ENCODE measurements at places on chromosomes 5 and 9.

DNA sequence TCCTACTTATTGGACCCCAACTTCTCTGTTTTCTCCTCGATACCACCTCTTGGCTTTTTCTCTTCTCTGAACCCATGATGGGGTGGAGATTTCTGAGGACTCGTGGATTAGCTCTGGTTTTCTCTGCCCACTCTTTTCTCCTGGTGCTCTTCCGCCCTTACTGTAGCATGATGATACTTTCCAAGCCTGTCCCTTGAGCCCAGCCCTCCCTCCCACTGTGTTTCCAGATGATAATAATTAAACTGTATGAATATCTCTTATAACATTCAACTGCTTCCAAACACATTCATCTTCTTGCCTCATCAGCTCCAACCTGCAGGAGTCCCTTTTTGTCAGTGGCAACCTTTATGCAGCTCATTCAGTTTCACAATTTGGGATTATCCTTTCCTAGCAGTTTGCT, 494.2 kb upstream of the KLF4 start:
- DNase-seq, result no peak

GRCh38 chr9:19634881-19635280, 154.0 kb downstream of the SLC24A2 start:
- DNase-seq, result no peak

DNA sequence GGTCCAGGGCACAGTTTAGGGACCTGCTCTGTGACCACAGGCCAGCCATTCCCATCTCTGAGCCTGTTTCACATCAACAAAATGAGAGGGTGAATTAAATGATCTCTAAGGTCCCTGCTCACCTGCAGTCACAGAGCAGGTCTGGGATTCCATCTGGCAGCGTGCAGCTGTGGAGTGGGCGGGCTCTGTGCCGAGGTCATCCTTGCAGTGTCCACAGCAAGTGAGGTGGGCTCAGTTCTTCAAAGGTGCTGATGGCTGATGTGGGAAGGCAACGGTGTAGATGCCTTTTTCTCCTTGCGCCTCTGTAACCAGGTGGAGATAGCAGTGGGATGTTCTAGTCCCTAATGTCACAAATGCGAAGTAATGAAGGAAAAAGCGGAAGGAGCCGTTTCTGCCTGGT, 11.9 kb downstream of the OR2V1 start:
- no peak for DNase-seq

DNA sequence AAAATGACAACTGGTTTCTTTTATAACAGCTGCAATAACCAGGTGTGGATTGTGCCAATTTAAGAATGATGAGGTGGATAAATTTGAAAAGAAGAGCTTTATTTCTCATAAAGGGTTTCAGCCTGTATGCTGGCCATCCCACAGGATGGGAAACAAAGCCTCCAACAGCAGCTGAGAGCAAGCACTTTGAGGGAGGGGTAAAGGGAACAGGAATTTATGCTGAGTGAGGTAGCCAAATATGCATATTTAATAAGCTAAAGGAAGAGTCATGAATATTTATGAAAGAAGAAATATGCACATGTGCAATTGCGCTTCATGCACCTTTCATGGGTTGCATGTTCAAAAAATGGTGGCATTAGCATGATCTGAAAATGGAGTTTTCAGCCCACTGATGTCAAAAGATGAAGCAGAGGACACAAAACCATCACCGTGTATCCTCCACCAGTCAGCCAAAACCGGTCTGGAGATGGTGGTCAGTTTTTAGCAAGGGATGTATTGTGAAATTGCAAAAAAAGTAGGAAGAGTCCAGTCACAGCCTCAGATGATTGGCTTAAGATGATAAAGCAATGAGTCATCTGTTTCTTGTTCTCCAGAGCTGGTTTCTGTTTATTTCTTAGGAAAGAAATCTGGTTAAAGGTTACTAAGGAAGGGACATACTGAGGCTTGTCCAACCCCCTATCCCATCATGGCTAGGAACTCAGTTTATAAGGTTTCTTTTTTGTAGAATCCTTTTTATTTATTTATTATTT, 47.9 kb downstream of the DEPDC1B start:
- no peak for DNase-seq

DNA sequence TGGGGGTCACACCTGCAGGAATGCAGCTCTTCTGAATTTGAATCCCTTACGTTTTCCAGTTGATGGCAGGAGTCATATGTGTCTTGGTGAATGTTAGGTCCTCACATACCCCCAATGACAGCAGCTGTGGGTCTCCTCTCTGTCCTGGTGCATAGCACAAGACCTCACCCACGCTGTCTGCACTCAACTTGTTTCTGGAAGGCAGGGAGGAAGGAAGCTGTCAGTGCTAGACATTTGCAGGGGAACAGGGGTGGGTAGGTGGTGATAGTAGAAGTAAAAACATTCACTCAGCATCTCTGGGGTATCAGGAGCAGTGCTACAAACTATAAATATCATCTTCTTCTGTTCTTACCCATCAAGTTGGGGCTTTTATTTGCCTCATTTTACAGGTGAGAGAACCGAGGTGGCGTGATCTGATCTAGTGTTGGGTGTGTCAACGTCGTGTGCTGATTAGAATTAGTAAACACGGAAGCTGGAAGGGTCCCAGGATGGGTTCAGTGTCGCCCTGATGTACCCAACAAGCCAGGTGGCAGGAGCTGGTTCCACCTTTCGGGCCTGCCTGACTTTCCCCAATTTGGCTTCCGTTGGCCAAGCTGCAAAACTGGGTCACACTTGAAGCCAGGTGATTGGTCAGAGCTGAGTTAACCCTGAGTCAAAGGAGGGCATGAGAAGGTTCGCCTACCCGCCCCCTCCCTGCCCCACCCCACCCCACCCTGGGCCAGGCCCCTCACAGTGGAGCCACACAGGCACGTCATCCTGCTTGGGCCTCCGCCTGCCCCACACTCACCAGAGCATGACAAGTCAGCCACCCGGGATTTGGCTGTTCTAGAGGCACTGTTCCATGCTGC, 15.8 kb downstream of the ERGIC1 start:
- DNase-seq, result no peak

GRCh38 chr5:60955239-60955638, 10.2 kb downstream of the NDUFAF2 start:
- DNase-seq, result no peak

GRCh38 chr5:170303549-170303948, 6.0 kb upstream of the LCP2 start:
- DNase-seq, result no peak

DNA sequence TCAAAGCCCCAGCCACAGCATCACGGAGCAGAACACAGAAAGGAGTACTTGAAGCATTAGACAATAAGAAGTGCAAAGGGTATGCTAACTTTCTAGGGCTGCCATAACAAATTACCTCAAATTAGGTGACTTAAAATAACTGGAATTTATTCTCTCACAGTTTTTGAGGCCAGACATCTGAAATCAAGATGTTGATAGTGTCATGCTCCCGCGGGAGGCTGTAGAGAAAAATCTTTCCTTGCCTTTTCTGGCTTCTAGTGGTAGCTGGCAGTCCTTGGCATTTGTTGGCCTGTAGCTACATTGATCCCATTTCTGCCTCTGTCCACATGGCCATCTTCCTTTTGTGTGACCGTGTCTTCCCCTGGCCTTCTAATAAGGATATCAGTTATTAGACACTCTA, 51.9 kb upstream of the SPDL1 start:
- no peak for DNase-seq

GRCh38 chr9:84839541-84839940, 170.0 kb downstream of the NTRK2 start:
- DNase-seq, result no peak

GRCh38 chr5:145543968-145544367, 291.2 kb downstream of the PRELID2 start:
- DNase-seq, result no peak

DNA sequence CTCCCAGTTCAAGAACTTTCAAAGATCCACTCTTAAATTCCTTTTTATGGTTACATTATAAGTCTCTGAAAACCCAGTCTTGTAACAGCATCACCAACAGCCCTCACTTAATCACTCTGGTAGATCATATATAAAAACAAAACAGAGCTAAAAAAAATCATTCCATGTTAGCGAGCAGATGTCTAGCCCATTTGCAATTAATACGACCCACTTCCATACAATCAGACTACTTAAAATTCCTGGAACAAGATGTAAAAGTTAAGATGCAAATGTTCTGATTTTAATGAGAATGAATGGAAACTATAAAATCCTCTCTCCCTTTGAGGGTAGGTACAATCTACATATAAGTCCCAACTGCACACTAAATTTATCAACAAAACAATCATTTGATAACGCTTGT, 167.0 kb downstream of the MED27 start:
- no peak for DNase-seq

GRCh38 chr5:31196309-31196708, 2.8 kb downstream of the CDH6 start:
- no peak for DNase-seq

DNA sequence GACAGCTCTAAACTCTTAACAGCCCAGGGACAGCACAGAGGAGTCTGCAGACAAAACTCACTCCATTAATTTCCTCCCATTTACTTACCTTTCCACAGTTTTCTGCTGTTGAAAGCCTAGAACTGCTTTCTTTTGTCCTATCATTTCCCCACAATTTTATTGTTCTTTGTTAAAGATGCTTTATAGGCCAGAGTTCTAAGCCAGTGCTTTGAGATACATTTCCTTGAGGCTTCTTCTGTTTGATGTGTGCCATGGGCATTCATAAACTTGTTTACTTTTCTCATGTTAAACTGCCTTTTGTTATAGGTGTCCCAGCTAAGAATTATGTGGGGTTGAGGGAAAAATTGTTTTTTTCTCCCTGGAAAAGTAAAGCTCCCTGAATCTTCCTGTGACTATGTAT, 25.9 kb upstream of the SUB1 start:
- no peak for DNase-seq

DNA sequence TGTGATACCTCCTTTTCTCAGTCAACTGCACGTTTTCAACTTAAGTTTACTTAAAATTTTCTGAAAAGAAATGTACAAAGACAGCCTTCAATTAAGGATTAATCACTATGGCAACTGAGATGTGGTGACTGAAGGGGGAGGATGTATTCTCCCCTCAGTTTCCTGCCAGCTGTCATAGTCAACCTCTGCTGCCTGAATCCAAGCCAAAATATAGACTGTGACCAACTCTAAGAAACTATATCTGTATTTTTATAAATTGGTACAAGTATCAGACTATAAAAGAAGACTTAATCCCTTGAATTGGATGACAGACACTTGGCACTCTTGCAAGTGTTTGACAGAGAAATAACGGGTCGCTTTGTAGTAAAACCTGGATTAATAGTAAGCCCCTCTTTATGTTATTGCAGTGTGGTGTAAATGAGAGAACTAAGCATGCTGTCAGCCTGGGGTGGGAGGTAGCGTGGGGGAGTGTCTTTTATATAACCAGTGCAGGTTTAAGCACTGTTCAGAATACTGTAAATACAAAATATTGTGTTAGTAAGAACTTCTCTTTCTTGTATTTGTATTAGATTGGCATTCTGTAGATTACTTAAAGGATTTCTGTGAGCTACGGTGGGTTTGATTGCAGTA, 106.4 kb downstream of the ERCC6L2 start:
- no peak for DNase-seq

DNA sequence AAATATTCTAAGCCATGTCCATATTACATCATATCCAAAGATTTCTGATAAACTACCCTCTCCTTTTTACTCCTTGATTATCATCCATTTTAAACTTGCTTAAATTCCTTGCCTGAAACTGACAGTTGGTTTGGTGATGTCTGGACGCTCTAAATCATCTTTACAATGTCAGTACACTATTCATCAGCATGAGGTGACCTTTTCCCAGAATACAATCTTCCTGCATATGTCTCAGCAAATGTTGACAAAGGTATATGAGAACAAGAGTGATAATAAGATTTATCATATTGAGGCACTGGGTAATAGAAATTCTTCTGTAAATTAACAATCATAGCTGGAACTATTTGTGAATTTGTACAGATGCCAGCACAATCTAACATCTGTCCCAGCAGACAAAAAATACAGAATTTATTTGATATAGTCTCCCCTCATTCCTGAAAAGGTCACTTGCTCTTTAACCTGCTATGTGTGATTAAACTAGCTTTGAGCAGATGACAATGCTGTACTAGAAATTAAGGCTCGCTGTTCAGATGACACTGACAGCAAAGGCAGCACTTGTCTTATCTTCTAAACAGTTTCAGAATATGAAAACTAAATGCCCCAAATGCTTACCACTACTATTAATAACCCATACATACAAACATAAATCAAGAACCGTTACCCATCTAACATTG, 32.2 kb downstream of the COX7C start:
- no peak for DNase-seq

Measured in activated T-cell treated with anti-CD3 and anti-CD28 coated beads, Interleukin-2, amount 50 U/mL, for 48 hours (primary cell).